Osteocyte (in vitro differentiated cells): ENCODE measurements at places on chromosomes 2 and 18.
A peak's percentile ranks its signal among the peaks of the same experiment; 100 is the strongest.

DNA sequence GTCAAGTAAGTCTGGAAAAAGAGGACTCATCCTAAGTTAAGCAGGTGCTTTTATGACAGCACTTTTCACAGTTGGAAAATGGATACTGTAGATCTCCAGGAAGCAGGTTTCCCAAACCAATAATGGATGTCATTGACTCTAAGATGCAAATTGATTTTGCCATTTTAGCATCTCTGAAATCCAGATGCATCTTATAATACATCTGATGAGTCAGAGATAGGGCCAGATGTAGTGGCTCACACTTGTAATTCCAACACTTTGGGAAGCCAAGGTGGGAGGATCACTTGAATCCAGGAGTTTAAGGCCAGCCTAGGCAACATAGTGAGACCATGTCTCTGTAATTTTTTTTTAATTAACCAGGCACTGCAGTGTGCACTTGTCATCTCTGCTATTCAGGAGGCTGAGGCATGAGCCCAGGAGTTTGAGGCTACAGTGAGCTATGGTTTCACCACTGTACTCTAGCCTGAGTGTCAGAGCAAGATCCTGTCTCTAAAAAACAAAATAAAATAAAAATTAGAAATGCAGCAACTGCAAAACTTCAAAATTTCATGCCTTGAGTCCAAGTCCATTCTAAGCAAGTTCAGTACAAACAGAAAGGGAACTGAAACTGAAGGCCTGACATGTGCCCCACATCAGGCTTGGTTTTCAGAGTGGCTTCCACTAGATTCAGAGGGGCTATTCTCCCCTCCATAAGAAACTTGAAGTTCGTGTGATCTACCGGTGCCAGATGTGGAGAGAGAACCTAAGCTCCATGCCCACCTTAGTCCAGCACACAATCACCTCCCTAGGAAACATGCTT, 267.8 kb upstream of the NCKAP5 start:
- DNase-seq = peak; percentile 7

DNA sequence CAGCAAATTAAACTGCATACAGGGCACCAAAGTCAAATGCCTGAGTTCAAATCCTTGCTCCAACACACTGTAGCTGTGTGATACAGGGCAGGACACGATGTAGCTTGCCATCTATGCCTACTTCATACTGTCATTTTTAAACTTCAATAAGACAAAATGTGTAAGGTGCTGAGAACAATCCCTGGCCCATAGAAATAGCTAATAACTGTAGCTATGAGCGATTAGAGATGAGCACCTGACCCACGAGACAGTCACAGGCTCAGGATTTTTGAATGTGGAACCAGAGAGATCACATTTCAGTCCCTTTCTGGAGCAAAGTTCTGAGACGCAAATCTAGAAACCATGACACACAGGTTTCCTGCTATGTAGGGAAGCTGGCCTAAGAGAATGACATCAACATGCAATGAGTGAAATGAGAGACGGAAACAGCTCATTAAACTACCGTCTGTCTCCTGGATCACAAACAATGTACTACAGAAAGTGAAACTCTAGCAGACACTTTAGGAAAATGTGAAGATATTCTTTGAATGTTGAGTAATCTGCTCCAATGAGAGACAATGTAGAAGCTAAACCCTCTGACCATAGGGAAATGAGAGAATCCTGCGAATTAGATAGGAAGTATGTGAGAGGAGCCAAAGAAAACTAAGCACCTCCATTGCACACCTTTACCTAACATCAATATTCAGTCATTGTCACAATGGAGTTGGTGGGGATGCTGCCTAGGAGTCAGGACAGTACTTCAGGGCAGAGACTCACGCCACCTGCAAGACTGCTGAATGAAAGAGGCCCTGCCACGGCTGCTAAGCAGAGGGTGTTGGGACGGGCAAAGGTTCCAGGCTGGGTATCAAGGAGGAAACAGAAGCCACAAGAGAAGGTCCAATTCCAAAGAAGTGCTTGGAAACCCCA, 25.5 kb downstream of the B4GALT6 start:
- no peak for DNase-seq

- DNase-seq = no peak
Measured at GRCh38 chr2:168622559-168622958, 166.5 kb downstream of the CERS6 start.

- DNase-seq = no peak
Measured at GRCh38 chr2:239245107-239245506, 155.7 kb downstream of the HDAC4 start.

GRCh38 chr2:62287899-62288880, 92.3 kb downstream of the B3GNT2 start:
- DNase-seq = peak; percentile 90

GRCh38 chr2:42639340-42640077, 71.1 kb downstream of the MTA3 start:
- no peak for DNase-seq

- no peak for DNase-seq
Measured at GRCh38 chr2:101251844-101252407, 760 bp upstream of the CNOT11 start.

GRCh38 chr18:37964885-37965571, 399.4 kb upstream of the CELF4 start:
- DNase-seq = no peak

DNA sequence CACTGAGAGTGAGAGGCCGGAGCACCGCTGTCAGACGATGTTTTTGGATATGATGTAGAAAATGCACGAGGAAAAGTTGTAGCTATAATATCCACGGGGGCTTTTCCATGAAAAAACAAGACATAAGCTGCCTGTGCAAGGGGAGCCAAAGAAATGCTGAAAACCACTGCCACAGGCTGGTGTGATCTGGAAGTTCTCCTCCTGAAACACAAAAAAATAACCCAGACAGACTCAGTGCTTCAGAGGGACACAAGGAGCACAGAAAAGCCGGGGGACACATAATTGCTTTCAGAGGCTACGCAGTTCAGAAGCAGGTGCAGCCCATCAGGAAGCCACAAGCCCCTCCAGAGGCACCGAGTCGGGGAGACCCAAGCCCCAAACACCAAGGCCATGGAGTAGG, 98.2 kb downstream of the ZNF516 start:
- DNase-seq = no peak

GRCh38 chr18:9782073-9782857, 74.2 kb downstream of the RAB31 start:
- no peak for DNase-seq

GRCh38 chr2:120388222-120389035, 42.5 kb downstream of the INHBB start:
- no peak for DNase-seq

DNA sequence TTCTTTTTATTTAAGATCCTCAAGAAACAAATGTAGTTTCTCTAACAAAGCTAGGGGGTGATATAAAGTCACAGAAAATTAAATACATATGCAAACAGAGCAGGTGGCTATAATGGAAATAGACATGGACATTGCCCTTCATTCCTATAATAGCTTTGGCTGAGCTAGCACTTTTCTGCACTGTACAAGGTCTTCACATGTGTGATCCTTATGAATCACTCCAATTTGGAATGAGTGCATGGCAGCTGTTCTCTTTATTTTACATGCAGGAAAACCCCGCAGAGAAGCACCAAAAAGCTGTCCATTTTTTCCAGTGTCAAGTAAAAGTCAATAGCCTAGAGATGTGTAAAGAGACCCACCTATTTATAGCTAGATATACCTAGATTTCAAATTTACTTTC, 747.4 kb upstream of the SLC8A1 start:
- DNase-seq = no peak

- no peak for DNase-seq
Measured at GRCh38 chr2:4515871-4516761, 812.7 kb downstream of the DCDC2C start.

- no peak for DNase-seq
Measured at GRCh38 chr2:228600265-228600664, 418.8 kb upstream of the SPHKAP start.

DNA sequence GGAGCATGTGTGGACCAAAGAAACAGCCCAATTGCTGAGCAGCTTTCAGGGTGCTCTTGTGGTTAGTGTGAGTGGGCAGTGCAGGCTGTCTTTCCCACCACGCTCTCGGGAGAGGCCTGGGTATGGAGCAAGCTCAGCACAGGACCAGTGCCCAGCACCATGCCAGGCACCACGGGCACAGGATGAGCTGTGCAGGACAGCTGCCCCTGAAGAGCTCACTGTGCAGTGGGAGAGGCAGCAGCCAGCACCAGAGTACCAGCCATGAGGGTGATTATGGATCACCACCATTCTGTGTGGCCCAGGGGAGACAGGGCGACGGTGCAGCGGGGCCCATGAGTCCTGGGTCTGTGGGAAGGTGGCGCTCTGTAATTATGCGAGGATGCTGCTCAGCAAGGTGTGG, 29.7 kb upstream of the FAHD2A start:
- DNase-seq = no peak

DNA sequence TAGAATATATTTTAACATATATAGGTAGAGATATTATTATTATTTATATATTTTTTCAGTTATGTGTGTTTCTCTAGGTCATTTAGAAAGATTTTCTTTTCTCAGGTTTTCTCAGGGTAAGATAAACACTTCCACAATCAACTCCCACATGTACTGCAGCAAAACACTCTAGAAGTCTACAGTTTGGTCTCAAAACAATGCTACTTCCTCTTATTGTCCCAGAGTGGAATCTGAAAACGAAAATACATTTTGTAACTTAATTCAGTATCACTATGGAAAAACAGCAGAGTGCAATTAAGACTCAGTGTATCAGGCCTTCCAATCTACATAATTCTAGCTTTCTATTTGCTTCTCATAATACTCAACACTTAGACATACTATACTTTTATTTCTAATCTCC, 190.1 kb upstream of the SLC35G4 start:
- DNase-seq = no peak

DNA sequence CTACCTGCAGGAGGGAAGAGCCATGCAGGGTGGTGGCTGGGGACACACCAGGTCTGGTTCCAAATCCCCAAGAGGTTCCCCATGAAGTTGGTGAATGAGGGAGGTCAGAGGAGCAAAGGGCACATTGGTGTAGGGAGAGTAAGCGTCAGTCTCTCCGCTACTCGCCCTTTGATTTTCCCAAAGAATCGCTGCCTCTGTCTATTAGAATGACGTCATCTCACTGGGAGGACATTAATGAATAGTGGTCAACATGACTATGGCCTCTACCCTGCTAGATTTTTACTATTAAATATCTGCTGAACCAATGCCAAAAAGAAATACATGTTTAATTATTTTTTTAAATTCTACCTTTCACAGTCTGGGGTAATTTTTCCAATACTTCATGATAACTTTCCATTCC, 109.6 kb upstream of the SNTG2 start:
- DNase-seq = no peak

DNA sequence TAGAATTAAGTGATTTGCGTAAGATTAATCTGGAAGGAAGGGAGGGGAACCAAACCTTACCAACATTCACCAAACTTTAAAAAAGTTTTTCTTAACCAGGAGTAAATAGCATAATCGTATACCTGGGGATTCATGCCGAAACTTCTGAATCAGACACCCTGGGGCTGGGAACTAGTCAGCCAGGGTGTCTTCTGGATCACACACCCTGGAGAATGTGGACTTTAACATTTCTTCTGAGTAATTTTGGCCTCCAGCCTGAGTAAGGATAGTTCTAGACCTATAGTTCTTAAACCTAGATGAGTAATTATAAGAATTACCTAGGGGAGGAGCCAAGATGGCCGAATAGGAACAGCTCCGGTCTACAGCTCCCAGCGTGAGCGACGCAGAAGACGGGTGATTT, 44.1 kb upstream of the MEIS1 start:
- DNase-seq = no peak

- DNase-seq = no peak
Measured at GRCh38 chr18:48571639-48572384, 33.0 kb downstream of the CTIF start.

- no peak for DNase-seq
Measured at GRCh38 chr18:69580107-69580506, 179.4 kb downstream of the DOK6 start.

GRCh38 chr18:55384551-55385275, 203.3 kb downstream of the TCF4 start:
- DNase-seq = no peak

- DNase-seq = peak; percentile 82
Measured at GRCh38 chr2:3637692-3638455, 20.1 kb upstream of the ALLC start.

DNA sequence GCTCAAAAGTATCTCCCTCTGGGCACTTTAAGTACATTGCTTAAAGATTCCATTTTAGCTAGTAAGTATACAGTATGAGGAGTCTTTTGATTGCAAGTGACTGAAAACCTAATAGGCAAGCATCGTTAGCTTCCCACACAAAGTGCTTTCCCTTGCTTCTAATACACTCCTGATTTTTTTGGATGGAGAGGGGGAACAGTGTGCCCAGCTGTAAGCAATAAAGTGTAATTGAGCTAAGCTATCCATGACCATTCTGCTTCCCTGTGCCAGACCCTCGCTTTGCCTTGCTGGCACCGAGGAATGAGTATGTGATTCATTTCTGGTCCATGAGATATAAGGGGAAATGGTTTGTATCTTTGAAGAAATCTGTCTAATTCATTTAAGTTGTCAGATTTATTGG, 3.8 kb upstream of the ZNF24 start:
- DNase-seq = no peak

DNA sequence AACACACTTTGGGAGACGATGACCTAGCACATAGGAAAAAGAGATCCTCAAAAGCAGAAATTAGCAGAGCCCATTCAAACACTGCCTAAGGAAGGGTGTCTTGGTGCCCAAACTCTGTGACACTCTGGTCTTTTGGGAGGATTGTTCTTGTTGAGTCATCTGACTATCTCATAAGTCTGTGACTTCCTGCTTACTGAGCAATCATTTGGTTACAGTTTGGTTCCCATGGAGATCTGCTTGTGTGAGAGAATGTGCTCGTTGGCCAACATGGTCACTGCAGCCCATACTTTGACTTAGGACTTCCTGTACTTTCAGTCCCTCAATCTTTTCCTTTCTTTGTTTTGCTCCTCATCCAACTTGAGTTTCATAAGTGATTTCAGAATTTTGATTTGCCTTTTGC, 602.9 kb downstream of the NYAP2 start:
- DNase-seq = no peak

DNA sequence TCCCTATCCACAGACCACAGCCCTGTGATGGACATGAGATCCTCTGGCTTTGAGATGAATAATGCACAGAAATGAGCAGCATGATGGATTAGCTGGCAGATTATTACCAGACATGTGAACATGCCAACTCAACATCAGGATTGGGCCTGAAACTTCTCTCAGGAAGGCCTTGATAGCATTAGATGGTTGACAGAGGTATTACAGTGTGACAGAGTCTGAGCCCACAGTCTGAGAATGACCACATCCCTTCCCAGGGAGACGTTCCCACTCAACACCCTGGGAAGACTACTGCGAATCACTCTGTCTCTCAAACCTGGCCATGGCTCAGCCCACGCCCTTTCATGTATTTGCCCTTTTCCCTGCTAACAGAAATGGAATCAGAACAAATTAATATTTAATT, 66.9 kb downstream of the BCL11A start:
- no peak for DNase-seq

- DNase-seq = no peak
Measured at GRCh38 chr2:205428811-205429210, 253.5 kb upstream of the NRP2 start.
